ENCODE measurements at places on chromosomes 16 and 17.

GRCh38 chr16:67779256-67780014 lies 26.9 kb downstream of the RANBP10 start:
- no peak for DNase-seq

- DNase-seq = no peak
Measured at GRCh38 chr17:56113486-56113885, 39.8 kb upstream of the ANKFN1 start.

DNA sequence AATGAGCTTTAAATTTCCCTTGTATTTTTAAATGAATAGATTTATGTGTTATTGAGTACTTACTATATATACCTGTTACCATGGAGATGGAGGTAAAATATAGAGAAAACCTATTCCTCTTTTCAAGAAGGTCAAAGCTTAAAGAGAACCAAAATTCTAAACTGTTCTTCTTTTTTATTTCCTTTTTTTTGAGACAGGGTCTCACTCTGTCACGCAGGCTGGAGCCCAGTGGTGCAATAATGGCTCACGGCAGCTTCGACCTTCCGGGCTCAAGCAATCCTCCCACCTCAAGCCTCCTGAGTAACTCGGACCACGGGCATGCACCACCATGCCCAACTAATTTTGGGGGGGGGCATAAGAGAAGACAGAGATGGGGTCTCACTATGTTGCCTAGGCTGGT lies 25.0 kb upstream of the TMEM97 start:
- no peak for DNase-seq

DNA sequence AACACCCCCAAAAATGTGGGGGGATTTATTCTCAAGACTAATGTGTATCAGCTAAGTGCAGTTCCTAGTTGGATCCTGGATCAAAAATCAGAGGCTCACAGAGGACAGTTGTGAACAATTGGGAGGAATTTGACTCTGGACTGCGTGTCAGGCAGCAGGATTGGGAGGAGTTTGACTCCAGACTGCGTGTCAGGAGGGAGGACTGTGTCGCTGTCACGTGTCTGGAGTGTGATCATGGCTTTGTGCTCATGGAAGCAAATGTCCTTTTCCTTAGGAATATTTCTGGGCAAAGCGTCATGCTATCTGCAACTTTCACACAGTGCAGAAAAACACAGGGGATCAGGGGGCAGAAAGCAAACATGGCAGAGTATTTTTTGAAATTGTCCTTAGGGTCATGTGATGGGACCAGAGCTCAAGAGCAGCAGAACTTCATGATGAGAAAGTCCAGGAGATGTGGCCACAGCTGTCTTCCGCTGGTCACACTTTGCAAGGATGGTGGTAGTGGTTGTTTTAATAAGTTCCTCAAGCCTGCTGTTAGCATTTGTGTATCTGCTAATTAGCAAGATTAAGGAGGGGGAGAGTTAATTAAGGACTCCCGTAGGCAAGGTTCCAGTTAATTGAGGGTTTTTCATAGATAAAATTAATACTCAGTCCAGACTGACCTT lies 122.0 kb upstream of the CHMP6 start:
- DNase-seq = no peak

DNA sequence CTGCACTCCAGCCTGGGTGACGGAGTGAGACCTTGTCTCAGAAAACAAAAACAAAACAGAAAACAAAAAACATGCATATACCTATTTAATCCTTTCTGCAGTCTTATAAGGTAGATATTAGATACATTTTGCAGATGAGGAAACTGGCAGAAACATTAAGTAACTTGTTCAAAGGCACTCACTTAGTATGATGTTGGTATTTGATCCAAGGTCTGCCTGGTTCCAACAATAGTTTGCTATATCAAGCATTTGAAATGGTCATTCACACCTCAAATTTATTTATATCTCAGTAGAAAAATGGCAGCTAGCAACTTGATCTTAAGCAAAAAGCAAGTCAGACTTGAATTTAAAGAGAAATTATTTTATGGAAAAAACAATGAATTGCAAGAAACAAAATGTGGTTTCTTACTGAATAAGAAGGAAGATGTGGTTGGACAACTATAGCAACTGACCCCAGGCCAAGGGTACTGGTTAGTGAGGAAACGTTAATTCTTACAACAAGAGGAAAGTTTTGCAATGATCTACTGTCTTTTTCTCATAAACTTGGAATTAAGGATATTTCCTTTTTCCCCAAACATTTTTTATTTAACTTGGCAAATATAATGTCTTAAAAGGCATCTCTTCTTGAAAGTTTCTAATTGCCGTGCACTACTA lies 19.7 kb downstream of the DHRS7B start:
- DNase-seq = no peak

DNA sequence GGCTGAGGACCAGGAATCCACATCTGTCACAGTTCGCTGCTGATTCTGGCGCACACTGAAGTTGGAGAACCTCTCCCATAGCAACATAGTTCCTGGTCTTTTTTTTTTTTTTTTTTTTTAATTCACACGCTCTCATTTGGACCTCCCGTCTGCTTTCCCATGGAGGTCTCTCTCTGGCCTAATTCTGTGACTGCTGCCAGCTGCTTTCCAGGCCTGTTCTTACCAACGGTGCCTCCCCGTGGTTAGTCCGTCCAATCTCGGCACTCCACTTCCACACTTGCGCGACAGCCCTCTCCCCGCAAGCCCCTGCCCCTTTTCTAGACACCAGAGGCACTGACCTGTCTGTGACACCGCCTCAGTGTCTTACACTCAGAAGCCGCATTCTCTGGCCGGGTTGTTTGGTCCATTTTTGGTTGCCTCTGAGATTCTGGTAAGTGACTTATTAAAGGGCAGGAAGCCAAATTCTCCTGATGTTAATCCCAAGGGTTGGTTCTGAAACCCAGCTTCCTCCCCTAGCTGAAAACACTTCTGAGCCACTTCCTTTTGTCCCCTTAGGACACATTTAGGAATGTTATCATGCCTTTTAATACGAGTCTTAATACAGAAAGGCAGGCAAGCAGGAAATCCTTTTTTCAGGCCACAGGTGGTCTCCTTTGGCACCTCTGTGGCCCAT lies 1.1 kb upstream of the AKTIP start:
- DNase-seq = no peak

DNA sequence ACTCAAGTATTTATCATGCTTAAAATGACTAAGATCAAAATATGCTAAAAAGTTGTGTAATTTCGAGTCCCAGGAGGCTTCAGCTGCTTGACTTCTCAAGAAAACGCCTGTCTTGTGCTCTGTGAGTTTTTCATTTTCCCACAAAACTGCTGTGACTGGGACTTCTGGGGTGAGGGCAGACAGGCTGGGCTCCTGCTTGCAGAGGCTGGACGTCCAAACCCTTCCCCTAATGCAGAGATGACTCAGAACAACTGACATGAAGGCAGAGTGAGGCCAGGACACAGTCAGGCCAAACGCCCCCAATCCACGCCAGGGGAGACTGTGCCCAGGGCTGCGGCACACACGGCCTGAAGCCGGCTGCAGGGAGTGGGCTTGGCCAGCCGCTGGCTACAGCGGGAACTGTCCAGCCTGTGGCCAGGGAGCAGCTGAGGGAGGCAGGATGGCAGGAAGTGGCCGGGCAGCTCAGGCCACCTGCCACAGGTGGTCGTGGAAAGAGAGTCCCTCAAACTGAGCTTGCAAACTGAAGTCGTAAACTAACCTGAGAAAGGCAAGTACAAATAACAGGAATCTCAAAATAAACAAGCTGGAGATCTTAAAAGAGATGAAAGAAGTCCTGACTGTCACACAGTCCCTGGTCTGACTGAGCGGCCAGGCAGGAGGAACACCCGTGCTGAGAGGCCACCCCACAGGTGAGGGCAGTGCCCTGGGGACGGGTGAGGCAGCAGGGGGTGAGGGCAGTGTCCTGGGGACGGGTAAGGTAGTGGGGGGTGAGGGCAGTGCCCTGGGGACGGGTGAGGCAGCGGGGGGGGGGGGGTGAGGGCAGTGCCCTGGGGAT lies 21.3 kb upstream of the HEXD start:
- peak; percentile 47 for DNase-seq

GRCh38 chr17:8073627-8074484 lies 13.7 kb downstream of the ALOX12B start:
- DNase-seq = peak; percentile 48

DNA sequence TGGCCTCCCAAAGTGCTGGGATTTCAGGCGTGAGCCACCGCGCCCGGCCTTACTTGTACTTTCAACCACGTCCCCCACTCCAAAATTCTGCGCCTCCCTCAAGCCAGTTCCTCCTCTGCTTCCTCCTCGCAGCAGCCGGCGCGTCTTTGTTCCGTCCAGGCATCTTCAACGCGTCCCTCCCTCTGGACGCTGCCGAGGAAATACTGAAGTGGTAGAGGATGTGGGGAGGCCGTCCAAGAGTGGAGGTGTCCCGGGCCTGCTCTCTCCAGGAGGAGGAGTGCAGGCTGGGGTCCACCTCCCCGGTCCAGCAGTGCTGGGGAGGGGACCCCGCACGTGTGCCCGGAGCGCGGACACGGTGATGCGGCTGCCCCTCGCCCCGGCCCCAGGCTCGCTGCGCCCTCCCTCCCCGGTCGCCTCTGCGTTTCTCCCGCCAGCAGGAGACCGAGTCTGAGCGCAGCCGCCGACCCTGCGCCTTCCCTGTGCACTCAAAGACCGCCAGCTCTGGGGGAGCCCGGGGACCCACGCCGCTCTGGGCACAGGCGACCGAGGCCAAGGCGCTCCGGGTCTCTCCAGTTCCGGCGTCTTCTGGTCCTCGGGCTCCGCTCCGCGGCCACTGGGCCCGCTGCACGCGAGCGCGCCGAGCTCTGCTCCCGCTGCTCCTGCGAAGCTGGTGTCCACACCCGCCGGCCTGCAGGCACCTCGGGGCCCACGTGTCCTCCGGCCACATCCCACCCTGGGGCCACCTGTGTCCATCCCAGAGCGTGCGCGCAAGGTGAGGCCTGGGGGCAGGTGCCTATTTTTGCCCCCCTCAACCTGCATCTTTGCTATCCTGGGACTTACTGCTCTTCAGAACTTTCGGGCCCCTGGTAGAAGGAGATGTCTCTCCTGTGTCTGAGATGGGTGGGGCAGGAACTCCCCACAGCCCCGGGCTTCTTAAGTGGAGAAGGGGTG lies 31.7 kb downstream of the OSBPL7 start:
- DNase-seq = peak; percentile 88

DNA sequence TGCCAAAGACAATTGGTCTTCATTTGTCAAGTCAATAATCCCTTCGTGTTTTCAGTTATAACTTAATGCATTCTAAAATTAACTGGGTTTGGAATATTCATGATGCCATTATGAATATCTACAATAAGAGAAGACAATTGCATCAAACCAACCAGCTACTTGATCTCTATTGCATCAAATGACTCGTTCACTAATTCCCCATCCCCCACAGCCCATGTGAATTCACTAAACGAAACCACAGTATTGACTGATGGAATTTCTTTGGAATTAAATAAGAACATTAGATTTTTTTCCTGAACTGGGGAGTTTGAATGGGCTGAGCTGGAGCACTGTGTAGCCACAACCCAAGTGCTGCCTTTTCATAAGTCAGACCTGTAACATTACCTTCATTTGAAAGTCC lies 65.3 kb downstream of the HS3ST3B1 start:
- DNase-seq = no peak

DNA sequence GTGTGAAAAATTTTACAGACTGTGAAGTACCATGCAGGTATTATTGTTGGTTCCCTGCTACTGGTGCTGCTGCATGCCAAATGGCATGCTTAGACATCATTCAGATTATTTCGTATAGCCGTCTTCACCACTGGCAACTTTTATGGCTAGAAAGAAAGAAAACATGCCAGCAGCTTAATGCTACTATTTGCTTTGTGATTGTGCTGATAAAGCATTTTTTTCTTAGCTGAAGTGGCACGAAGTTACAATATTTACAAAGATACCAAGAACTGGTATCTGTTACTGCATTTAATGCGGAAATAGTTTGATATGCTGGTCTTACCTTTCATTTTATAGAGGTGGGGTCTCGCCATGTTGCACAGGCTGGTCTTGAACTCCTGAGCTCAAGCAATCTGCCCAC lies 8.2 kb downstream of the ZNHIT3 start:
- no peak for DNase-seq

- DNase-seq = no peak
Measured at GRCh38 chr16:55369151-55369550, 45.1 kb downstream of the IRX6 start.

GRCh38 chr16:21222495-21223337 lies 10.8 kb upstream of the ANKS4B start:
- peak; percentile 69 for DNase-seq

DNA sequence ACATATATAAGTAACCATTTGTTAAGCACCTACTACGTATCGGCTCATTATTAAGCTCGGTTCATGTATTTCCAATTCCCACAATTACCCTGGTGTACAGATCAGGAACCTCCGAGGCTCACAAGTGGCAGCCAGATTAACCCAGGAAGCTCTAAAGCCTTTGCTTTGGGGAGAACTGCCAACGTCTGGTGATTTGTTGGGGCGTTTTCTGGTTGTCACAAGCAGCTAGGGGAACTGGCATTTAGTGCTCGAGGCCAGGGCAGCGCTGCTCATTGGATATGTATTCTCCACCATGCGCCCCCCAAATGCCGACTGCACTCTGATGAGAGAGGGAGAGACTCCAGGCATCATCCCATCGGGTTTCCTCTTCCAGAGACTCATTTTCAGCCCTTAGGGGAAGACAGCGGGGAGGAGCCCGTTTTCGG lies 541 bp downstream of the ZNF18 start:
- no peak for DNase-seq

- no peak for DNase-seq
Measured at GRCh38 chr17:45836047-45837044, 8.3 kb upstream of the SPPL2C start.

GRCh38 chr17:903691-904481 lies 75.7 kb downstream of the NXN start:
- no peak for DNase-seq

GRCh38 chr17:45854209-45854608 lies 9.5 kb downstream of the SPPL2C start:
- DNase-seq = no peak

GRCh38 chr17:77274096-77274845 lies 133.5 kb downstream of the SEC14L1 start:
- no peak for DNase-seq

DNA sequence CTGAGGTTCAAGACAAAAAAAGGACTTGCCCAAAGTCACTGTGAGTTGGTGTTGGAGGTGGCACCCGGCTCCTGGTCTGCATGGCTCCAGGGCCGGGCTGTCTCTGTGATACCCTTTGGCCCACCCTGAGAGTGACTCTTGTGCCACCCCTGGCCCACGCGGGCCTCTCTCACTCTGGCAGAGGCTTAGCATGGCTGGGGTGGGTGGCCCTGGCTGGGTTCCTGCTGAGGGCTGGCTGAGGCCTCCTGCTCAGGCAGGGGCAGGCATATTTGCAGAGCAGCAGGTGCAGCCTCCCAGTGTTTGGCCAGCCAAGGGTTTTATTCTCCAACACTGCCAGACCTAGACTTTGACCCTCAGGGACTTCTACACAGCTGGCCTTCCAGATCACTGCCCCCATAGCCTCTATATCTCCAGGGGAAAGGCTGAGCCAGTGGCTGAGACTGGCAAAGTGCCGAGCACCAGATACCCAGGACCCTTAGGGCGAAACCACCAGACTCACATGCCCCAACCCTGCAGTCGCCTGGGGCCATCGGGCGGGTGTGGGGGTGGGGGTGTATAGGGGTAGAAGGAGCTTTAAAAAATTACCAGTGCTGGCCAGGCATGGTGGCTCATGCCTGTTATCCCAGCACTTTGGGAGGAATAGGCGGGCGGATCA lies 21.5 kb upstream of the ADGRG1 start:
- DNase-seq = peak; percentile 90

Data from Caco-2 (cell line).